ENCODE measurements at places on chromosomes 2 and 18.

DNA sequence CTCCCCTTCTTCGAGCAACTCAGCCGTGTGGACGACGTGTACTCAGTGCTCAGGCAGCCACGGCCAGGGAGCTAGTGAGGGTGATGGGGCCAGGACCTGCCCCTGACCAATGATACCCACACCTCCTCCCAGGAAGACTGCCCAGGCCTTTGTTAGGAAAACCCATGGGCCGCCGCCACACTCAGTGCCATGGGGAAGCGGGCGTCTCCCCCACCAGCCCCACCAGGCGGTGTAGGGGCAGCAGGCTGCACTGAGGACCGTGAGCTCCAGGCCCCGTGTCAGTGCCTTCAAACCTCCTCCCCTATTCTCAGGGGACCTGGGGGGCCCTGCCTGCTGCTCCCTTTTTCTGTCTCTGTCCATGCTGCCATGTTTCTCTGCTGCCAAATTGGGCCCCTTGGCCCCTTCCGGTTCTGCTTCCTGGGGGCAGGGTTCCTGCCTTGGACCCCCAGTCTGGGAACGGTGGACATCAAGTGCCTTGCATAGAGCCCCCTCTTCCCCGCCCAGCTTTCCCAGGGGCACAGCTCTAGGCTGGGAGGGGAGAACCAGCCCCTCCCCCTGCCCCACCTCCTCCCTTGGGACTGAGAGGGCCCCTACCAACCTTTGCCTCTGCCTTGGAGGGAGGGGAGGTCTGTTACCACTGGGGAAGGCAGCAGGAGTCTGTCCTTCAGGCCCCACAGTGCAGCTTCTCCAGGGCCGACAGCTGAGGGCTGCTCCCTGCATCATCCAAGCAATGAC, 4.8 kb downstream of the CTDSP1 start:
- DNase-seq, result no peak

DNA sequence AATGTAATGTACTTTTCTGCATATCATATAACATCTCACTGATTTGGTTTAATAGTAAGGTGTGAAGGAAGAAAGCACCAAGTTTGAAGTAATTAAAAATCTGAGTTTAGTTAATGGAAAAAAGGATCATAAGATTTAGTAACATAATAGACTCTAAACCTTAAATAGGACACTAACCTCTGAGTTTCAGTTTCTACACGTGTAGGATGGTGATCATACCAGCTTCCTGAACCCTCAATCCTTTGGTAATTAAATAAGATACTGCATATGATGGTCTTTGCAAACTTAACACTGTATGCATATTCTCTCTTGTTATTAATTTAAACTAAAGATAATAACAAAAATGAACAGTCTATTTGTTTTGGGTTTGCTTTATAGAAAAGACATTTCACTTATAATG, 216.8 kb downstream of the NUP35 start:
- DNase-seq, result no peak

DNA sequence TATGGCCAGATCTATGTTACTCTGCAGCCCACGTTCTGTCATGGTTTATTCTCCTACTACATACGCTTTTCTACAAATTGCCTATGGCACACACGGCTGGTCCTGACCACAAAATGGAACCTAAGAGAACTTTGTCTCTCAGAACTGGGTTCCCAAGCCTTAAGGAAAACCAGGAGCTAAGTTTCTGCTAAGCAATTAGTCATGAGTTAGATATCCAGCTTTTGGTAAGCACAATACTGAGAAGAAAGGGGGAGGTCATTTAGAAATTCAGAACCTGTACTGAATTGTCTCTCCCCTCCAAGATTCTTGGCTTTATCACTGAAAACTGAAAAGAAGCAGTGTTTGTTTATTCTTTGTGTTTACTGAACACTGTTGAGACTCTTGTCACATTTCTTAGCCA, 283.5 kb upstream of the TANK start:
- no peak for DNase-seq

GRCh38 chr2:219126555-219126954, 34.1 kb downstream of the NHEJ1 start:
- no peak for DNase-seq

- DNase-seq, result no peak
Observed at GRCh38 chr2:24163601-24164000, 11.3 kb upstream of the FAM228A start.

DNA sequence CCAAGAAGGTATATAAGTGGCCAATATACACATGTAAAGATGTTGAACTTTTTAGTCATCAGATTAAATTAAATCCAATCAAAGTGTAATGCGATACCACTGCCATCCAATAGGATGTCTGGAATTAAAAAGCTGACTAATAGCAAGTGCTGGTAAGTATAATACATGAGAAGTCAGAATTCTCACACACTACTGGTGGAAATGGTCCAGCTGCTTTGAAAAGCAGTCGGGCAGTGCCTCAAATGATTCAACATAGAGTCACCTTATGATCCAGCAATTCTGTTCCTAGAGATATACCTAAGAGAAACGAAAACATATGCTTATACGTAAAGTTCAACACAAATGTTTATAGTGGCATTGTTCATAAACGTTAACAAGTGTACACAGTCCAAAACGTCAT, 124.1 kb upstream of the MYT1L start:
- no peak for DNase-seq

GRCh38 chr2:40123746-40124145, 328.1 kb downstream of the SLC8A1 start:
- no peak for DNase-seq

DNA sequence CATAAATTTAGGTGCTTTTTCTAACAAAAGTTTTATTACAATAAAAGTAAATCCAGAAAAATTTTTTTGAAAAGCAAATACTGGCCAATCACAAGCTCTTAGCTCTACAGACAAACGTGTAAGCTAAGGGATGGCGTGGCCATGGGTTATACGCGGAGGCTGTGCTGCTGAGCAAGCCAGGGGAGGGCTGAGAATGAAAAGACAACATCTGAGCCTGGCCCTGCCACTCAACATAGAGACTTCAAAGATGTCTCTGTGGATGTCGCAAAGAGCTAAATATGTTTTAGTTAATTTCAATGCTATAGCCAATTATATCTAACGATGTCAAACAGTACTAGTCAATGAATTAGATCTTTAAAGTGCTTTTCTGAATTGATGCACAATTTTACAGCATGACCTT, 33.3 kb upstream of the NT5DC4 start:
- DNase-seq, result no peak

DNA sequence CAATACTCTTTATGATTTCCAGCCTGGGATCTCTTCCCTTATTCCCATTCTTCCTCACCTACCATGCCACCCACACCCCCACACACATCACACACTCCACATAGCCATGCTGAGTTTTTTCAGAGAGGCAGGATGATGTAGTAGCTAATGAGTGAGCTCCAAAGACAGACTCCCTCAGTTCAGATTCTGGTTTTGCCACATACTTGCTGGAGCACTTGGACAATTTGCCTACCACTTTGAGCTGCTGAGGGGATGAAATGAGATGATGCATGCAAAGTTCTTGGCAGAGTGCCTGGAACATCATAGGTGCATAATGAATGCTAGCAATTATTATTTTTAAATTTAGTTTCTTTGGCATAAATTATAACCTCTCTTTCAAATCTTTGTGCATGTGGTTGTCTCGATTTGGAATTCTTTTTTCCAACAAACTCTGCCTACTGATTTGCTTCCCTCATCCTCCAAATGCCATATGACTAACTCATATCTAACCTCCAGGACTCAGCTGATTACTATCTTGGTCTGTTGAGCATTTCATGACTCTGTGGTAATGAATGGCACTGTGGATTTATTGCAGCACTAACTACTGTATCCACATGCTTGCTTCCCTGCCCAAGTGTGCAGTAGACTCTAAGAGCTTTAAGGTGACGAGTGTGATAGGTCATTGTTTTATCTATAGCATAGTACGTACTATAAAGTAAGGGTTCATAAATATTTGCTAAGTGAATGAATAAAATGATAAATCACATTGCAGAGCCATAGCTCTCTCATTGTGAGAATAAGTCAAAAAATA, 99.1 kb downstream of the TACR1 start:
- DNase-seq, result no peak

DNA sequence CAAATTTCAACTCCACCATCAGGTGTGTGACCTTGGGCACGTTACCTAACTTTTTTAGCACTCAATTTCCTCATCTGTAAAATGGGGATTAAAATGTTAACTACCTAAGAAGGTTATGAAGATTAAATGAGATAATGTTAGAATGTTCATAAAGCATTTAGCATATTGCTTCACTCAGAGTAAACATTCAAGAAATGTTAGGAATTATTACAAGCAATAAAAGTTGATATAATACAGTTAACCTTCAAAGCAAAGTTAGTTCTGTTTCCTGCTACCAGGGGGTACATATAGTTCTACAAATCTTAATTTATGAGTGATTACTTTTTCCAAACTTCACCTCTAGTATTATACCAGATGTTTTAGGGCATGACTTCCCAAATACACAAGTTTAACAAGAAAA, 254.2 kb downstream of the PDE11A start:
- DNase-seq, result no peak

- DNase-seq, result no peak
Observed at GRCh38 chr2:217160103-217160743, 300.4 kb upstream of the TNP1 start.

DNA sequence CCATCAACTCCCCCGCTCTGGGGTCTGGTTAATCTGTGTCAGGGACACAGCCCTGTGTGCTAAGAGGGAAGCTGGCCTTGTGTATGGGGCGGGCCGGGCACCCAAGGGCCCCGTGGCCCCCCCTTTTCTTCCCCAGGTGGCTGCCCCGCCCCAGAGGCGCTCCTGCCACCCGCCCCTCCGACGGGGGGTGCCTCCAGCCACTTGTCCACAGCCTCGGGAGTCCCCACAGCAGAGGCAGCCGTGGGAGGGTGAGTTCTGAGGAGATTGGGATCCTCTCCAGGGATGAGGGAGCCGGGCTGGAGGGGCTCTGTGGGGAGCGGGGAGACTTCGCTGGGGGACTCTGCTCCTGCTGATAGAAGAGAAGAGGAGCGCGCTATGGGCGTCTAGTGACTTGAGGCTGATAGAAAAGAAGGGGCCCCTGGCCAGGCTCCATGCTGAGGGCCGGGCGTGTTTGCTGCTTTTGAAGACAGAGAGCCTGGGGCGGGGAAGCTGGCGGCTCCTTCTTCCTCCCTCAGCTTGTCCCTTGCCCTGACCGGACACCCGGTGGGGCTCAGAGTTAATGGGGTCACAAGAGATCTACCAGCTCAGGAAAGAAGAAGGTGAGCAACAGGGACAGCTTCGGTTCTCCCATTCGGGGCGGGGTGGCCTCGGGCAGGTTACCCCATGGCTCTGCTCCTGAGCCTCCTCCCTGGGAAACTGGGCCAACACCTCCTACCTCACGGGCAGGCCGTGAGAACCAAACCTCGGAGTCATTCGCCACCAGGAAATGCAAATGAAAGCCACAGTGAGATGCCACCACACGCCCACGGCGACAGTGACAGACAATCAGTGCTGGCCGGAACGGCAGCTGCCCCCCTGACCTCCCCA, 89.4 kb upstream of the TAF1B start:
- DNase-seq, result no peak

DNA sequence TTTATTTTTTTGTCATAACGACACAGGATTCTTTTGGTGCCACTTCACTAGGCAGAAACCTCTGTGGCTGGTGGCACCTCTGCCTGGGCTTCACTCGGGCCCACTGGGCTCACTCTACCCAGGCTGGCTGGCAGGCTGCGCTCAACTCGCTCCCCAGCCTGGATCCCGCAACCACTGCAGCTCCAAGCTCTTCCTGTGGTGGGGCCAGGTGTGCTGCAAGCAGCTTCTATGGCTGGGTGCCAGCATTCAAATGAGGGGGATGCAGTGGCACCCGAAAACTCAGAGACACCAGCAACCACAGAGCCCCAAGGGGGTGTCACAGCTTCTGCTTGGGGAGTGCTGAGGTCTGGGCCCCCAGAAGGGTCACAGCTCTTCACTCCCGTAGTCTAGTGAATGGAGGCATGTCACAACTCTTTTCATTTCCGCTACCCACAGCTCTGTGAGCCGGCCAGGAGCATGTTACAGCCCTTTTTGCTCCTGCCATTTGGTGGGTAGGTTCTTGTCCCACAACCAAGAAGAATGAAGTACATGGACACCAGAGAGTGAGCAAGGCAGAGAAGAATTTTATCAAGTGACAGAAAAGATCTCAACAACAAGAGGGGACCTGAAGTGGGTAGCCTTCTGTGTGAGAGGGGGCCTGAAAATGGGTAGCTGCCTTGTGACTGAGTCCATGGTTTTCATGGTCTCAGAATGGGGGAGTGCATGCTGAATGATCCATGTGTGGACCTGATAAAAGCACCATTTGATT, 170.1 kb downstream of the UBR3 start:
- DNase-seq, result no peak

- no peak for DNase-seq
Observed at GRCh38 chr2:110755491-110756078, 23.2 kb downstream of the ACOXL start.

DNA sequence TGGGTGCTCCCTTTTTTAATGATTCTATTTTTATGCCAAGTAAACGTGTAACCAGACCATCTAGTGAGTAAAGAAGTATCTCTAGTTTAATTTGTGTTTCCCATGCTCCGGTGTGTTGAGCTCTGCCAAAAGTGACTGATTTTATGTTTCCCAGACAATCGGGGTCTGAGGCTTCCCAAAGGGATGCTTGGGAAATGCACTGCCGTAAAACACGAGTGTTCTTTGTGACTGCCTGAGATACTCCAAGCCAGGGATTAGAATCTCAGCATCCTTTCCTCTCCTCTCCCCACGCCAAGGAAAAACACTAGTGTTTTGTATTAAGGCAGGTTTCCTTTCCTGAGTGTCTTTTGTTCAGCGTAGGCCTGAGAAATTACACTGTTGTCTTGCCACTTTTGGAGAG, 180.5 kb upstream of the NRP2 start:
- no peak for DNase-seq

DNA sequence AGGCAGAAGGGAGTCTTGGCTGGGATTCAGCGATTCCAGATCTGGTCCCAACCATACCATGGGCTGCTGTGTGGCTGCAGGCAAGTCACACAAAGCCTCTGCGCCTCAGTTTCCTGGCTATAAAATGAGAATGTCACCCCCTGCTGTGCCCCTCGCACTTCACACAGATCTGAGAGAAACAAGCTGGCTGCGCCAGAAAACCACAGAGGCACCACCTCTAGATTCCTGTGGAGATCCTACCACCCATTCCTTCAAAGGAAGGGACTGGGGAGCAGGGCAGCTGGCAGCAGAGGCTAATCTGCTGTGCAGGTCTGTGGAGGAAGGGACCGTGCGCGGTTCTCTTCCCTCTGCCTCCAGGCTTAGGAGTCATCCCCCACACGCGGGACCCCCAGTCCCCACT, 19.8 kb downstream of the NEURL3 start:
- no peak for DNase-seq

- no peak for DNase-seq
Observed at GRCh38 chr2:55860832-55861231, 62.8 kb downstream of the EFEMP1 start.
